T-cell (primary cell): ENCODE measurements at places on chromosomes 4 and X. TPM values are rescaled to one million over a fixed set of nuclear protein-coding genes. Genes with fewer than 3 reads are reported as not detected.

Gene NAA11
- total RNA-seq: not detected

Gene FAM114A1
- 0.38 TPM for total RNA-seq

Gene CNKSR2
- 10.9 TPM for total RNA-seq

Gene C4orf36
- total RNA-seq: not detected

Gene CSN1S1
- not detected for total RNA-seq

Gene BRS3
- total RNA-seq: not detected

Gene SLITRK2
- total RNA-seq: not detected

Gene ARX
- total RNA-seq: not detected

Gene REPS2
- 0.43 TPM for total RNA-seq

Gene TMSB15A
- total RNA-seq: not detected

GRCh38 chr4:54308110-54308509 is 79.0 kb downstream of the PDGFRA start:
- no peak for DNase-seq

DNA sequence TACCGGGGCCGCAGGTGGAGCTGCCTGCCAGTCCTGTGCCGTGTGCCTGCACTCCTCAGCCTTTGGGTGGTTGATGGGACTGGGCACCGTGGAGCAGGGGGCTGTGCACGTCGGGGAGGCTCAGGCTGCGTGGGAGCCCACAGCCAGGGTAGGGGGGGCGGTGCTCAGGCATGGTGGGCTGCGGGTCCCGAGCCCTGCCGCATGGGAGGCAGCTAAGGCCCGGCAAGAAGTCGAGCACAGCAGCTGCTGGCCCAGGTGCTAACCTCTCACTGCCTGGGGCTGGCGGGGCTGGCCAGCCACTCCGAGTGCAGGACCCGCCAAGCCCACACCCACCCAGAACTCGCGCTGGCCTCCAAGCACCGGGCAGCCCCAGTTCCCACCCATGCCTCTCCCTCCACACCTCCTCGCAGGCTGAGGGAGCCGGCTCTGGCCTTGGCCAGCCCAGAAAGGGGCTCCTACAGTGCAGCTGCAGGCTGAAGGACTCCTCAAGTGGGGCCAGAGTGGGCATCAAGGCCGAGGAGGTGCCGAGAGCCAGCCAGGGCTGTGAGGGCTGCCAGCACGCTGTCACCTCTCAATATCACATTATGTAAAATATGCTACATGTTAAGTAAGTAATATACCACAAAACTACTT is 104.1 kb downstream of the COX7B2 start:
- DNase-seq: no peak

- no peak for DNase-seq
Observed at GRCh38 chrX:105458846-105459245, 238.4 kb upstream of the TEX13A start.

GRCh38 chrX:96776966-96777365 is 92.3 kb downstream of the DIAPH2 start:
- no peak for DNase-seq

DNA sequence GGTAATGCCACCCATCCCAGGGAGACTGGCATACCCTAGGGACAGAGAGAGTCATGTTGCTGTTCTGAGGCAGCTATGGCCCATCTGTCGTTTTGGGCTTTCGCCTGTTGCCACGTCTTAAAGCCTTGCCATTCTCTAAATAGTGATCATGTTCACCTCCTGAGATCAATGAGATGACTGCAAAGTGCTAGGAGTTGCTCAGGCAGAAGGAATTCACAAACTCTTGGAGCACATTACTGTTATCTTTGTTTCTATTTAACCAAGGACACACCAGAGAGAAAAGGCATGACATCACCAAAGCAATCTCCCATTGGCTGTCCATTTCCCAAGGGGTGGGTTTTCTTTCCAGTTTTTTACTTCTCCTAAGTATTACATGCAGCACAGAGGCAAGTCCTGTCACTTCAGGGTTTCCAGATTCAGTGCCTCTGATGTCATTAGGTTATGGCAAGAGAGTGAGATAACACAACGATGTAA is 37.1 kb upstream of the SETD7 start:
- no peak for DNase-seq

- no peak for DNase-seq
Observed at GRCh38 chr4:30912098-30912714, 192.0 kb downstream of the PCDH7 start.

- DNase-seq: no peak
Observed at GRCh38 chrX:4181782-4182407, 468.4 kb upstream of the PRKX start.

DNA sequence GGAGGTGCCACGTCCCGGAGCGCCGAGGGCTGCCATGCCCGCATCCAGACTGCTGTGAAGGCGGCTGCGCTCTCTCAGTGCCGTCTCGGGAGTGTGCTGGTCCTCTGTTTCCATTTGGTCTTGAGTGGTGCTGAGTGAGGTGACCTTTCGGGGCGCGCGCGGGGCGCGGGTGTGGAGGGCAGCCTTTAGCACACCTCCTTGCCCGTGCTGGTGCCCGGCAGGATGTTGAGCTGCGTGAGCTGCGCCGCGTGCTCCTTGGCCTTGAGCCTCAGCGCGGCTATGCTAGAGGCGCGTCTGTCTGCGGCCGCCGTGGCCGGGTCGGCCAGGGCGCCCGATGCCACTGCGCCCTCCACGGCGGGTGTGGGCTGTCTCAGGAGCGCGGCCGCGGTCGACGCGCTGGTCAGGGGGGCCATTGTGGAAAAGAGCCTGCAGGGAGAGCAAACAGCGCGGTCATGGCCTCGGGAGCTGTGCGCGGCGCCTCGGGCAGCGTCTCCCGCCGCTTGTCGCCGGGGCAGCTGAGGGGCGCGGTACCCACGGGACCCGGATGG is 11.2 kb downstream of the ARX start:
- no peak for DNase-seq

DNA sequence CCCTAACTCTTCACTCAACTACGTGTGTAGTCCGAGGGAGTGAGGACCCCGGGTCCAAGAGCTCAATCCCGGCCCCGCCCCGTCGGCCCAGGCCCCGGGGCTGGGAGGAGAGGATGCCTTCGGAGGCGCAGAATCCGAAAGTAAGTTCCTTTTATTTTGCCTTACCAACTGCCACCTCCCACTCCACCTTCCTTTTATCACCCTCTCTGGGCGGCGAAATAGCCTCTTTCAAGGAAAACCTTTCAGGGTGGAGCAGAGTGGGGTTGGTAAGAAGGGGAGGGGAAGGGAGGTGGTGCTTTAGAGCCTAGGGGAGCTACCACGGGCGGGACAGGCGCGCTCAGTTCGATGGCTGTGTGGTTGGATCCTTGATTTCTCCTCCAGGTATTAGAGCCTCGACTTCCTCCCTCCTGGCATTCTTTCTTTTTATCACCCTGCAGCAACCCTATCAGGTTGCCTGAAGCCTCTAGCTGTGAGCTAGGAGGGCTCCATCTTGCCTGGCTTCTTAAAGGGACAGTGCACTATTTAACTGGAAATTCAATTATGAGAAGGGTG is 191.2 kb downstream of the RRAGB start:
- DNase-seq: no peak

GRCh38 chr4:951594-952468 is 19.6 kb downstream of the TMEM175 start:
- no peak for DNase-seq

- no peak for DNase-seq
Observed at GRCh38 chr4:32025851-32026459, 1305.8 kb downstream of the PCDH7 start.

GRCh38 chrX:29172880-29173279 is 585.6 kb downstream of the IL1RAPL1 start:
- no peak for DNase-seq

DNA sequence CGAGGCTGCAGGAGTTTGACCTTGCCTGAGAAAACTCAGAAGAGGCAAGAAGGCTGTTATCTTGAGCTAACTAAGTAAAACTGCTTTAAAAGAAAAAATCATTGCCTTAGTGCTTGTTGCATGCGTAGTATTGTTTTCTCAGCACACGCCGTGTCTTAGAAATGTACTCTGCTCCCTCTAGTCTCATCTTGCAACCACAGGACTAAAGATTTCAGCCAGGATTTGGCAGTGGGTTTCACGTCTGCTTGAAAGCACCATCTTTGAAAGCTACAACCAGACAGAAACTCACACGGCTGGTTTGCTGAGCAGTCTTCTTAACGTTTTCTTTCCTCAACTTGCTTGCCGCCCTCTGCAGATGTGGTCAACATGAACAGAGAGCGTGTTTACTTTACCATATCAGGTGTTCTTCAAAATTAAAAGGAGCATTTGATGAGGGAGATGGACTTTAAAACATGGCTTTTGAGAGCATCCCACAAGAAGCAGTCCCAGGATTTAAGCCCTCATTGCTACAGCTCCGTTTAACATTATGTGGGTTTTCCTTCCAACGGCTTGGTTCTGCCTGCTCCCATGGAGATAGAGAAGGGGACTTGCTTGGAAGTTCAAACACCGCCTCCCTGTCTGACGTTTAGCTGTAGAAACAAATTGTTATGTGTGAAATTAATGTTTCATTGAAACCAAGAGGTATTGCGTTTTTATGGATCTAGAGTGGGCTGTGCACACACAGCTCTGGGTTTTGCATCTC is 3.4 kb downstream of the SORCS2 start:
- no peak for DNase-seq

DNA sequence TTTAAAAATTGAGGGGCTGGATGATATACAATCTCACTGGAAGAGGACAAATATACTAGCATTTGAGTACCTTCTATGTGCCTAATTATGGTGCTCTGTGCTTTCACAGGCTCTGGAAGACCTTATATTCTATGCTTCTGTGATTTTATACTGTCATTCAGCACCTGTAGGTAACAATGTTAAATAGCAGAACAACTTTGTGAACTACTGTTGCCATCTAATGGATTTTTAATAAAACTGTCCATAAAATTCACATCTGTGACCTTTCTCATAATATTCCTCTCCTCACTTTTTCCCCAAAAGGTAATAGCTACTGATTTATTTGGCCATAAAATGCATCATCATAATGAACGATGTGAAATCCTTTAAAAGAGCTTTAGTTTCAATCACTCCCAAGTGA is 21.9 kb downstream of the POU3F4 start:
- no peak for DNase-seq

- DNase-seq: no peak
Observed at GRCh38 chr4:114754616-114755015, 156.0 kb downstream of the UGT8 start.

DNA sequence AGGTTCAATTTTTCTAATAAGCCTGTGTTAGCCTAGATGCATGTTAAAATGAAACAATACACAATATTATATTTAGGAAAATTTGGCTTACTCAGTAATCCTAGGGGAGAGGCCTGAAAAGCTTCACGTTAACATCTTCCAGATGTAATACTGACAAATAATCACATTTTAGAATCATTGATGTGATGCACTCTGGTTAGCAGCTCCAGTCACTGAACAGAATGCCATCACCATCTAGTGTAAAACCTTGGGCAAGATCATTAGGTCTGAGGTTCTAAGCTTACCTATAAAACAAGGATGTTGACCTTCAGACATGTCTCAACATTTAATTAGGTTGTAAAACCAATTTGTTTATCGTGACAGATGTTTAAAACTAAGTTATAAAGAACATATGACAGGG is 1704.8 kb downstream of the STIM2 start:
- DNase-seq: no peak

GRCh38 chr4:8863686-8864682 is 7.7 kb downstream of the HMX1 start:
- DNase-seq: no peak
